AG04450 (cell line): ENCODE measurements at places on chromosomes 3 and 15.

DNA sequence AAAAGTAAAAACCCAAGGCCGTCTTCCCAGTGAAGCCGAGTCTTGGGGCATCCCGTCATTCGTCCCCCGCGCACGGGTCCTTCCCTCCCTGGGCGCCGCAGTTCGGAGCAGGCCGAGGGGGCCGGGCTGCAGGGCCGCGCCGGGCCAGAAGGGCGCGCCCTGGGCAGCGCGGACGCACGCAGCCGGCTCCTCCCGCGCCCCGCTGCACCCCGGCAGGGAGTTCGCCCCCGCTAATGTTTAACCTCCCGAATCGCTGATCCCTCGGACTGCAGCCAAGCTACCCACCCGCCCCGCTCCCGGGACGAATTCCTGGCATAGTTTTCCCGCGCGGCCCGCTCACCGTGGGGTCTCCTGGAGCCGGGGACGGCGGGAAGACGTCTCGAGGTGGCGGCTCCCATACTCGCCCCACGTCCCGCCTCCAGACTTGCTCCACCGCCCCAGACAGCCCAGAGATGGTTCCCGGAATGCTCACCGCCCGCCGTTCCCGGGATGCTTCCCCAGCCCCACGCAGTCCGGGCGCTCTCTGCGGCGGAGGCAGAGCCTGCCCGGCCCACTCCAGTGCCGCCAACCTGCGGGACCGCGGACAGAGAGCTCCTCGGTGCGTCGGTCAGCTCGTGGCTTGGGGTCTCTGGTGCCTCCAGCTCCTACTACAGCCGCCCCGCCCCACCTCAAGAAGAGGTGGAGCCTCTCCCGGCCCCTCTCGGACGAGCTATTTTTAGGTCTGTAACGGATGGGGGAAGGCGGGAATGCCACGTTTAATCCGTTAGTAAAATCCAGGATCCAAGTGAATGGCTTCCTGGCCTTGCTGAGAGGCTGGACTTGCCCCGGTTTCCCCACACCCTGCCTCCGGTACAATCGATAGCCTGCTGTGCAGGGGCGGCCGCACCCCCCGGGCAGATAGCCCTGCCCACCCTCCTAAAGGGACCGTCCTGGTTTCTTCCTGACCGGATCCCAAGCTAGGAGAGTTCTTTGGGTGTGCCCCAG is at the start of gene DZIP1L:
Gene DZIP1L (minus strand): TSS at position 621 of the 984 bp plus-strand sequence. CDS start 11,637 bp downstream, outside the sequence.
- DNase-seq: peak; percentile 36

DNA sequence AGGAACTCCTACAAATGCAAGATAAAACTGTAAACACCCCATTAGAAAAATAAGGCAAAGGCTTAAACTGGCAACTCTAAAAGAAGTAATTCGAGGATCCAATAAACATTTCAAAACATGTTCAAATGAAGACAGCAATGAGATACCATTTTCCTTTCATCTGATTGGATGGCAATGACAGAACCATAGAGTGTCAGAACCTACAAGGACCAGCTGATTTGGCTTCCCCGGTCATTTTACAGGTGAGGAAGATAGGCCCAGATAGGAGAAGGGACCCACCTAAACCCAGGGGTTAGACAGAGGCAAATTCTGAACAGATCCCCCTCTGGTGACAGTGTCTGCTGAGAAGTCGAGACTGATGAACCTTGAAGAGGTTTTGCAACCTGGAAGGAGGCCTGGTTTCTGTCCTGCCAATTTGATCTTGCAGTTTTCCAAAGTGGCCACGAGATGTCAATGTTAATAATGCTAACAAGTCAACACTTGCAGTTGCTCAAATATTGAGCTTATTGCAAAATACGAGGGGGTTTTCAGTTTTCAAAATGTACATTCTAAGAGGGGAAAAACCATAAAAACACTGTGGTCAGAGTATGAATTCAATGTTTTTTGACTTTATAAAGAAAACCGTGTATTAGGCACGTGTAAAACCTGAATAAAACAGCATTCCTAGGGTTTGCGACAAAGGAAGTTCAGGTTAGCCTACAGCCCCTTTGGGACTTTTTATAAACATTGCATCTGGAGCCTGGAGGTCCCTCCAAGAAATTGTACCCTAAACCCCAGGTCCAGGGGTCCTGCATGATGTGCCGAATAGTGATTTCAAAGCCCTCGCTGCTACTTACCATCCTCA is 21.5 kb downstream of the CFAP161 start:
- DNase-seq: peak; percentile 46

GRCh38 chr3:12303993-12304392 is 15.1 kb downstream of the PPARG start:
- no peak for DNase-seq

GRCh38 chr3:62761711-62762110 is 113.5 kb downstream of the CADPS start:
- no peak for DNase-seq

DNA sequence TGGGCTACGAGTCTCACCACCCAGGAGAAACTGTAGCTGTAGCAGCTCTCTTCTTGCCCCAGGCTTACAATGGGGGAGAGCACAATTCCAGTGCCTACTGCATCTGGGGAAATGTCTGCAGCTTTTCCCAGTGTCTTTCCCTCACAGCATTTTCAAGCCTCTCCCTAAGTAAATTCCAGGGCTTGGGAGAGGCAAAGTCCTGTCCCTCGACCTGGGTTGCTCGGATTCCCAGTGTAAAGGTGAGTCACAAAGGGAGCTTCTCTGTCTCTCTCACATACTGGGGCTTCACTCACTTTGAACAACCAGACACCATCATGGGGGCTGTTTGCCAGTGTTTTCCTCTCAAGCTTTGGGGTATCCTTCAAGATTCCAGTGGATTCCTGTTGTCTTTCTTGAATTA is 689.4 kb upstream of the NAALADL2 start:
- no peak for DNase-seq

GRCh38 chr3:183377307-183377959 is 51.0 kb downstream of the MCF2L2 start:
- DNase-seq: no peak

GRCh38 chr3:196600359-196600758 is 31.9 kb downstream of the FBXO45 start:
- DNase-seq: no peak

DNA sequence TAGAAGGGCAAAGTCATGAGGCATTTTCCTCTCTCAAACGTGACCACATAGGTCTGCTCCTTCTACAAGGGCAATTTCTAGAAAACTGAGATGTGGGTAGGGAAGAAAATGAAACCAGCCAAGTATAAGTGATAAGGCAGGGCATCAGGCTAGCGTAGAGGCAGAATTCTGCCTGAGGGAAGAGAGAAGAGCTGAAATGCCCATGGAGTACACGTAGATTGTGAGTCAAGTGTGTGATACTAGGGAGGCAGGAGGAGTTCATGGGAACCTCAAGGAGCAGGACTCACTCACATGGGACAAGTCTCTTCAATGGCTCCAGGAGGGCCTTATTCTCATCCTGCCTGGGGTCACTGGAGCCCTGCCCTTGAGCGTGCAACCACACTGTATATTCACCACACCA is 34.9 kb upstream of the PPP4R2 start:
- DNase-seq: no peak

GRCh38 chr15:89900849-89901248 is 7.1 kb upstream of the AP3S2 start:
- no peak for DNase-seq

DNA sequence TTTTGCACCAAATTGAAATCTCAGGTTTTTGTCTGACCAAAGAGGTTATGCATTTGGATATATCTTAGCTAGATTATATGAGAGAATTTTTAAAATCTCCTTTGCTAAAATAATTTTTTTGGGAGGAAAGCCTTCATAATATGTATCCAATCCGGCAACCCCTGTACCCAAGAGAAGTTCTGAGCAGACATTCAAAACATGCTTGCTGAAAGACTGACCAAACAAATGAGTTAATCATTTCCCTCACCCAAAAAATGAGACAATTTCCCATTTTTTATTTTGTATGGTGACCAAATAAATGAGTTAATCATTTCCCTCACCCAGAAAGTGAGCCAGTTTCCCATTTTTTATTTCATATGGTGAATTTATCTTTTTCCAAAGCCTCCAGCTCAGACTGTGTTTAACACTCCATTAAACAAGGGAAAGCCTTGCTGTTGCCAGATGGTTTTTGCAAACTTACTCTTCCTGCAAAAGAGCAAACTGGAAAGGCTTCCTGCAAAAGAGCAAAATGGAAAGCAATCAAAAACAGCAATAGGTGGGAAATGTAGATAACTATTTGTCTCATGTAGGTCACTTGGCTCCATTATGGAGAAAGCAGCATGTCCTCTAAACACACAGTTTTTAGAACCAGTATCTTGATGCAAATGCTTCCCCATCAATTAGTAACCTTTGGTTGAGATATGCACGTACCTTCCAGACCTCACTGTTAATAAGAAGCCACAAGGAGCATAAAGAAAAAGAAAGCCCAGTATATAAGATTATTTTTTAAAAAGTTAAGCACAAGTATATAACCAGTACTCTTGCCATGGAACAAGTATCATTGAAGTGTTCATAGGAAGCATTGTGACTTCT is 78.4 kb upstream of the OSTN start:
- DNase-seq: no peak
